ENCODE measurements at places on chromosomes 4 and X.

GRCh38 chrX:39688576-39689375, 409.0 kb downstream of the BCOR start:
- peak; percentile 3 for DNase-seq

GRCh38 chr4:185933078-185933581, 121.1 kb upstream of the SORBS2 start:
- DNase-seq = no peak

- no peak for DNase-seq
Observed at GRCh38 chrX:38175139-38175538, 45.5 kb downstream of the SRPX start.

GRCh38 chr4:142281999-142282398, 564.1 kb downstream of the INPP4B start:
- DNase-seq = no peak

GRCh38 chr4:133565379-133565778, 416.3 kb downstream of the PCDH10 start:
- DNase-seq = no peak

GRCh38 chr4:6419452-6420028, 52.9 kb downstream of the PPP2R2C start:
- no peak for DNase-seq

DNA sequence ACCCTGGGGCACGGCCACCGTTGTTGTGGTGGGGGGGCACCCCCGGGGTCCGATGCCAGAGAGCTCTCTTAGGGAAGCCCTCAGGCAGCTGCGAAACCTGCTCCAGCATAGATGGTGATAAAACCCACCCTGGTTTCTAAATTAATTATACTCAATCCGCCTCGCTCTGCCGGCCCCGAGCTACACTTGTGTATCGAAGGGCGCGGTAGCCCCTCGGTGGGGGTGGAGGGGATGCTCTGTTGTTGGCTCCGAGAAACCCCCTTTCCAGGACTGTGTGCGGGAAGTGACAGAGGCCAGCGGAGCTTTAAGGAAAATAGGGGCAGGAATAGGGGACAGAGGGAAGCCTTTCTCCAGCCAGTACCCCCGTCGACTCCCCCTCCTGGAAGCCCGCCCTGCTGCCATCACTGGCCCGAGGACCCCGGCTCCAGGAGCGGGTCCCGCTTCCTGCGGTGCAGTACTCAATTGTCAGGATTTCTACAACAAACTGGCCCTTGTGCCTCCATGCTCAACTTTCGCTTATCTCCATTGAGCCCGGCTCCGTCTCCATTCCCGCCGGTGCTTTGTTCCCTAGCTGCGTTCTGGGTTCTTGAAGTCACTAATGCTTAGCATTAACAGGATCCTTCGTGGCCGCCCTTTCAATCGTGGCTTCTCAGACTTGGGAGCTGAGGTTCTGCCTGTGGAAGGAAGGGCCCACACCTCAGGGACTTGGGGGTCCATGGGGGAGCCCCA, 408.2 kb downstream of the BCOR start:
- no peak for DNase-seq

- no peak for DNase-seq
Observed at GRCh38 chr4:175071123-175071522, 153.0 kb downstream of the ADAM29 start.

DNA sequence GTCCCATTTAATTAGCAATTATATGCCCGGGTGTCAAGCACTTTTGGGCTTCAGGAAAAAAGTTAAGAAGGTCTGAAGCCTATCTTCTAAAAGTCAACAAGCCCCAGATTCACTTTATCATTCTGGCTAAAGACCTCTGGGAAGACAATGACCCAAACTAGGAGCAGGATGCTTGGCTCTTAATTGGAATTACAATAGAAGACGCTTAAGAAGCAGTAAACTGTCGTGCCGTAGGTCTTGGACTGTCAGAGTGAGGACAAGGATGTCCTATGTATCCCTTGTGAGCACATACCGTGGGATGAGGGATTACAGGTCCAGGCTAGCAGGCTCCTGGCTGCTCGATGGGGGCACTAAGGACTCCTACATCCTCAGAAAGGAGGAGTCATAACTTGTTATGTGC, 3.2 kb upstream of the ARHGAP36 start:
- DNase-seq = no peak

DNA sequence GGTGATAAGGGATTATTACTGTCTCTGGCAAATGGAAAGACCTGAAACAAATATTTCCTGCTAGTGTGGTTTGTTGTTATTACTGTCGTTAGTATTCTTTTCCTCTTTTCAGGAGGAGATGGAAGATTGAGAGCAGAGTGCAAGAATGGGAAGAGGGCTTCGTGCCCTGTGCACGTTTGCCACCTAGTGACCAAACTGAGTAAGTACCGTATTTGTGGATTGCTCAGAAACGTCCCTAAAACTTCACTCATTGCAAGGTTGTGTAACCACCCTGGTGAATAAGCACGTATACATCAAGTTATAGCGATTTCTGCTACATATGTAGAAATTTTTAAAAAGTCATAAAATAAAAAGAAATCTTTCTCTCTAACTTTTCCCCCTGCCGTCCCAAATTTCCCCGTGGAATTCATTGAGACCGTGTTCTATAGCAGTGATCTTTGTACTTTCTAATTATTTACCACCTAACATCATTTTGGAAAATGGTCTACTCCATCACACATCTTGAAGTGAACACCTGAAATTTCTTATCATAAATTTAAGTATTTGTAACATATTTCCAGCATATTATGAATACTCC, 24.3 kb downstream of the LINC00632 start:
- DNase-seq = no peak

DNA sequence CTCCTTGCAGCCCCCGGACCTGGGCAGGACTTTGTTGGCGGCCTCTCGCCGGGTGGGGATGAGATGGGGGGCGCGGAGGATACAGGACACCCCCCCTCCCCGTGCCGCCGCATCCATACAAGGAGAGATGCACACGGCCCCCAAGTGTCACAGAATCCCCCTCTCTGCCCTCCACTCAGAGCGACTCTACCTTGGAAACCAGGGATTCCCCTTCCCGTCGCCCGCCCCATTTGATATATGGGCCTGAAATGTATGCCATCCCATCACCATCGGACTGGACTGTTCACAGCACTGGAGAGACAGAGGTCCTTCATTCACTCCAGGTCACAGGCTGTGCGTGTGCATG, 426 bp downstream of the PORCN start:
- no peak for DNase-seq

GRCh38 chrX:25544641-25545040, 528.9 kb upstream of the ARX start:
- DNase-seq = no peak

GRCh38 chrX:102975016-102975415, 37.9 kb downstream of the RAB40AL start:
- DNase-seq = no peak

DNA sequence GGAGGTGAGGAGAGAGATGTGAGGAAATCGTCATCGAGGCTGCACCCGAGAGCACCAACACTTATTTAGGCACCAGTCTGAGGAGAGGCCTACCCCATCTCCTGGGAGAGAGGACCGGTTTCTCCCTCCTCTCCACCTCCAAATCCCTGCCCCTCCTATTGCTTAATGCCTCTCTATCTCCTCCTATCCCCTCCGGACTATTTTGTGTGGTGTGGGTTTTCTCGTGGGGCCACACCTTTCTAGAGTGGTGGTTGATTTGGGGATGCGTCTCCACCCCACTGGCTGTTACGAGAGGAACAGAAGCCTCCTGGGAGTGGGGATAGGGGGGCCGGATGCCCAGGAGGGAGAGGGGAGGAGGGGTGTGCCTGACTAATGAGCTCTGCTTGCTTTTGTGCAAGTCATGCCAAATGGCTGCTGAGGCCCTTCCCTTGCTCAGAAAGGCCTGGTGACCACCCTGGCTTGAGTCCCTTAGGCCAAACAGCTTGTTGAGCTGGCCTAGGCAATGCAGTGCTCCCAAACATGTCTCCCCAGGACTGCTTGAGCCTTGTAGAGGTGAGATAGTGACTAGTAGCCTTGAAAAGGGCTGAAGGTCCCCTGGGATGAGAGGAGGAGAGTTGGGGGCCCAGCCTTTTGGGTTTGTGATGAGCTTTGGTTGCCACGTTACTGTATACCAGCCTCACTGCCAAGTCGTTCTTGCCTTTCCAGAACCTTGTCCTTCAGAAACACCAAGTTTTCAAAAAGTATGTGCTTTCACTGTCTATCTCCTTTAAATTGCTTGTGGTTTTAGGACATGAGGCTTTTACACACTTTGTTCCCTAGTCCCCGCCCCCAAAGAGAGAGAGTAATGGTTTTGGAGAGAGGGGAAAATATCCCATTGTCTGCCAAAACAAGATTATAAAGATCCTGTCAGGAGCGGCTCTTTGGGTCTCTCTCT, 1.2 kb downstream of the MSN start:
- peak; percentile 29 for DNase-seq

DNA sequence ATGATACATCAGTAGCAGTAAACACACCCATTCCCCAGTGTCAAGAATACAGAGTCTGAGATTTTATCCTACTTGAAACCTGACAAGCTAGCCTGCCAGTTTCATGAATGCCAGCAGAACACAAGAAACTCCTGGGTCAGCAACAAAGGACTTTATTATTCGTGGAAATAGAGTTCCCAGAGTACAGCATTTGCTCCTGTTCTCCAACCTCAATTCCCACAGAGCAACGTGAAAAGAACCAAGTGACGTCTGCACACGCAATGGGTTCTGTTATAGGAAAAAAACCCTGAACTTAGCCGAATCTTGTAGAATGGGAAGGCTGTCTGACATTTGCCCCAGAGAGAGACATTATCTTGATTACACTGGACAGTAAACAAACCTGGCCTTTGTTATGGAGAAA, 23.3 kb upstream of the INTU start:
- DNase-seq = no peak

GRCh38 chr4:61877893-61878292, 677.8 kb downstream of the ADGRL3 start:
- DNase-seq = no peak

DNA sequence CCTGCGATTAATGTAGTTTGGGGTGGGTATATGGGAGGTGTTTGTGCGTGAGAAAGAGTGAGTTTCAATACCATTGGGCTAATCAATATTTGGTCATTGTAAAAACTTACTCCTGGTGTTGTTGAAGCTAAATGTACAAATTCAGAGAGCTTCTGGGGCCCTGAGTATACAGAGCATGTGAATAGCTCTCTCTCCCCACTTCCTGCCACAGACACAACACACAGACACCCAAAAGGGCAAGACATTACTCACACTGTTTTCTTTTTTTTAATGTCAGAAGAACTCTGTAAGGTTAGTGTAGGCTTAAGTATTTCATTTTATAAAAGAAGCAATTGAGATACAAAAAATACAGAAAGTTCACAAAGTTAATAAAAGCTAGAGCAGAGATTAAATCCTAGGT, 151.3 kb upstream of the KCNIP4 start:
- no peak for DNase-seq

DNA sequence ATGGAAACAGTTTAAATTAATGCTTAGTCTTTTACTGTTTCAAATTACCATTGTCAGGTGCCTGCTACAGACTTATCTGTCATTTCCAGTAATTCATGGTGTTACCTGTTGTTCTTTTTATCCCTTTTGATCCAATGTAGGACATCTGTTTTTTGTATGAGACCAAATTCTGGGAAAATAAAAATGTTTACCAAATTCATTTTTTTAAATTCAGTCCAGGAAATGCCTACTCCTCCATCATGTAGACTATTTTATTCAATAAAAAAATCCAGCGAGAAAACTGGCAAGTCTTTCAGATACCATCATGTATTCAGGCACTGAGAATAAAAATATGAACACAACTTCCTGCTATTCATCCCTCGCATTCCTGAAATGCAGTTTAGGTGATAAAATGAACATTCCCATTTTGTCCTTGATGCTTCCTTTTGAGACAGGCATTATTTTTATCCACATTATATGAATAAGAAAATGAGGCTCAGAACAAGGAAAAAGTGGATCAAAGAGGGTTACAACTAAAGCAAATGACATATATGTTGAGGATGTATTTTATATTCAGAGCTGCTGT, 584.2 kb downstream of the SPRY1 start:
- DNase-seq = no peak

GRCh38 chr4:40749717-40750460, at the start of gene NSUN7:
Gene NSUN7 (plus strand): TSS chr4:40749955. CDS start chr4:40750694, 739 bp downstream.
- DNase-seq = no peak

- no peak for DNase-seq
Observed at GRCh38 chrX:10022580-10023245, 55.6 kb downstream of the CLDN34 start.

DNA sequence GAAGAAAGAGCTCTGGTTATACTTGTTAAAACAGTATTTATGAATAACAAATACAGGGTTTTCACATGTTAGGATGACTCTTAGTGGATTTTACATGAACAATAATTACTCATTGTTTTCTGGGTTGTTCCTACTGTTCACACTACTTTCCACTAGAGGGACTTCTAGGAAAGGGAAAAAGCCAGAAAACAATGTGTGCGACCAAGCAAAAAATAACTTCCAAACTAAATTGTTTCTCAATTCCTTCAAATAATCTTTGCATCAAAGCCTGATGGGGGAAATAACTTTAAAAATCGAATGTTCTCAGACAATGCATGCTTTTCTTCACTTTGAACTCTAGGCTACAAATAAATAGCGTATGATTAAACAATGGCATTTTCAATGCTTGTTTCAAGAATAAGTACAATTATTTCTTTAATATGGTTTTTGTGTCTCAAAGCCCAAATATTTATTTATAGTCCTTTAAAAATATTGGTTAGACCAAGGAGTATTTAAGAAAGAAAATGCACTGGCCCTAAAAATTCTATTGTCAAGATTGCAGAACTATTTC, 72.1 kb upstream of the ETNPPL start:
- no peak for DNase-seq

- DNase-seq = no peak
Observed at GRCh38 chr4:33073811-33074210, 2353.6 kb downstream of the PCDH7 start.

GRCh38 chr4:13933191-13933590, 305.7 kb upstream of the BOD1L1 start:
- DNase-seq = no peak

DNA sequence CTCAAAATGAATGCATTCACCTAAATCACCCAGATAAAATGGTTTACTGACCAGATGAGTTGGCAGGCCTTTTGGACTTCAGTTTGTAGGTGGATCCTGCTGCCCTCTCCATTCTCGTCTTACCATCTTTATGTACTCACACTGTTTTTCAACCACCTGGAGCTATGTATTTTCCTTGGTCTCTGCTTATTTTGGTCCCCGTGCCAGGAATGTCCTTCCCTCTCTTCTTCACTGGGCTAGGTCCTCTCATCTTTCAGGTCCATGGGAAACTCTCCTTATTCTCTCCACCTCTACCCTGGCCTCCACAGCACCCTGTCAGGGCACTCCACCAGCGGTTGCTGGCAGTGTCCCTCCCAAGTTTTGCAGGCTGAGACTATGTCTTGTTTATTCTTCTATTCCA, 2.6 kb downstream of the GPRIN3 start:
- DNase-seq = no peak

DNA sequence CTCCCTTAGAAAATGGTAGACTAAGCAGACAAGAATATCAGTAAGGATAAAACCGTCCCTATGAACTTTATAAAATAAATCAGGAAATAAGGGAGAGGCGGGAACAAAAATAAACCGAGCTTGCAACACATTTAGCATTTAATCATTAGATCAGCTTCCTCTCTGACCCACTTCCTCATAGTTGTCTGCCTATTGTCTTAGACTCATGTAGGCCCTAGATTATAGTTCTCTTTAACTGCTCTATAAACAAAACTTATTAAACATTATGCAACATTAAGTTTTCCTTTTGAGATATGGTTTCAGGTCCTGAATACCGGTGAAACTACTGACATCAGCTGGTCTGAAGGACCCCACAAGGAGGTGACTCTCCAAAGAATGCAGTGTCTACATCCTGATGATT, 15.8 kb upstream of the SRD5A3 start:
- DNase-seq = no peak

- DNase-seq = no peak
Observed at GRCh38 chrX:134682081-134682480, 23.8 kb upstream of the PLAC1 start.

- DNase-seq = no peak
Observed at GRCh38 chr4:142671516-142671915, 174.6 kb downstream of the INPP4B start.
